ENCODE measurements at places on chromosomes 4 and X.

DNA sequence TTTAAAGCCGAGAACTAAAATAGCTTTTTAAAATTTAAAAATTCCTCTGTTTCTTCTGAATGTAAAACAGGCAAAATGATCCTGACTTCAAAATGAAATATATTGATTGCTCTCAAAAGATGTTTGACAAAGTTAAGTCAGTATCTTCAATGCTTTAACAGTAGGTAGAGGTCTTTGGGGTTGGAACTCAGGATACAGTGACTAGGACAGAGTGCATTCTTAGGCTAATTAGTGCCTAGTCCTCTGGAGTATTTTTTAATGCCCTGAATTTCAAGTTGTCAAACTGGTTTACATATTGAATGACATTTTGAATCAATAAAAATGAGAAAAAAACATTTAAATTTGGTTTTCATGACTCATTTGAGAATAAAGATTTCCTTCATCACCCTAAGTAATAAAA lies 877.3 kb downstream of the ADGRL3 start:
- no peak for DNase-seq

DNA sequence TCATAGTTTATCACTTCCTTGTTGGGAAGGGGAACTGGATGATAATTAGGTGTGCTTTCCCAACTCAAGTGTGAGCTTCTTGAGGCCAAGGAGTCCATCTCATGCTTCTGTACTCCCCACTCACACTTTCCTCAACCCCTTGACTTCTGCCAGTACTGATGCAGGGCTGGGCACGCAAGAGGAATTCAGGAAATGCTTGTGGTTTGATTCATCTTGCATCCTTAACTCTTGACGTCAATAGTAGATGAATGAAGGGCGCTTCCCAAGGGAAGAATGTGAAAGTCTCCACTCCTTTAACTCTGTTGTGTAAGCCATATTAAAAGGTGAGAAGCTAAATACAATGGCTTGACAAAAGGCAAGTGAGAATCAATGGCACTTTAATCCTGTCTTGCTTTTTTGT lies 101.8 kb downstream of the AGTR2 start:
- no peak for DNase-seq

GRCh38 chr4:57633212-57633859 lies 523.2 kb upstream of the IGFBP7 start:
- no peak for DNase-seq

DNA sequence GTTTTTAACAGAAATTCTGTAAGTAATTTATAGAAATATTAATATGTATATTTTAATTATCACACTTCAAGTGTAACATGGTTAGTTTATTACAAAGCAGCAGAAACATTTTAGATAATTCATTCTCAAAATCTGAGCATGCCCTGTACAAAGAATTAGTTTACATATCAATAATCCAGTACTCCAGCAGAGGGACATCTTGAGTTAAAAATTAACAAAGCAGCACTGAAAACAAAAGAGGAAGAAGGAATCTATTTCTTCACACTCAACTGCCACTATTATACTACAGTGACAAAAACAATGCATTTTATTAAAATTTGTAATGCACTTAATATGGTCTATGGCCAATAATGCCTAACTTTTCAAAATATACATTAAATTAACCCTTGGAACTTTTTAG lies 179.1 kb upstream of the KLHL4 start:
- no peak for DNase-seq
